ENCODE measurements at places on chromosomes 2 and 18.

DNA sequence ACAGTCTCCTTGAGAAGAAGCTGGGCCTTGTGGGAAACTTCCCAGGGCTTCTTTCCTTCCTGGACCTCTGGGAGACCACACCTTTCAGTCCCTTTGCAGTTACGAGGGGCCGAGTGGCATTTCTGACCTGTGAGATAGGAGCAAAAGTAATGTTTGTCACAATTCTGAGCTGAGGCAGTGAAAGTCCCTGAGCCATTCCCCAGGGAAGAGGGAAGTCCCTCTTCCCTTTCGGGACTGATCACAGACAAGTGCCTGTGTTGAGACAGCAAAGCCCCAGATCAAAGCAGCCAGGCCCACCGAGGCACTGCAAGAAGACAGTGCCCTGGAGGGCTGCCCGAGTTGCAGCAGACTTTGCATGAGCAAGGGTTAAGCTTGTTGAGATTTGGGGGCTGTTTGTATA is 41.9 kb downstream of the RHOB start:
- DNase-seq = no peak

DNA sequence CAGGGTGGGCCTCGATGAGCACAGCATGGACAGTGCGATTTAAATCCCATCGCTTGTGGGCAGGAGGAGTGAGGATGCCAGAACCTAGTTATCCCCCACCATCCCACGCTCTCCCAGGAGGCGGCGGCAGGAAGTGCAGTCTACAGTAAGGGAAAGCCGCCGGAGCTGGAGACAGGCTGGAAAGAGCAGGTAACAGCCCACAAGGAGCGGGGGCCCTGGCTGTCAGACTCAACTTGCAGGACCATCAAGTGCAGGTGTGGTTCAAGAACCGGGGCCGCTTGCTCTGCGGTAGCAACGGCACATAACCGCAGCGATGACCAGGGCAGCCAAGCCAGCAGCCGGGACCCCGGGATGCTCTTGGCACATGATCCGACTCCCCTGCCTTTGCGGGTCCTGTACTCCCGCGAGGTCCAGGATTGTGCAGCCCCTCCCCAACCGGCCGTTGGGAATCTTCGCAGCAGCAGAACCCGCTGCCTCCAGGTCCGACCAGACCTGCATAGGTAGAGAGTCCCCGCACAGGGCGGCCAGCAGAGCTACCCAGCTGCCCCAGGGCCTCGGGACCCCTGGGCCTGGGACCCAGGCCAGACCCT is 82.1 kb downstream of the BIN1 start:
- peak; percentile 51 for DNase-seq

DNA sequence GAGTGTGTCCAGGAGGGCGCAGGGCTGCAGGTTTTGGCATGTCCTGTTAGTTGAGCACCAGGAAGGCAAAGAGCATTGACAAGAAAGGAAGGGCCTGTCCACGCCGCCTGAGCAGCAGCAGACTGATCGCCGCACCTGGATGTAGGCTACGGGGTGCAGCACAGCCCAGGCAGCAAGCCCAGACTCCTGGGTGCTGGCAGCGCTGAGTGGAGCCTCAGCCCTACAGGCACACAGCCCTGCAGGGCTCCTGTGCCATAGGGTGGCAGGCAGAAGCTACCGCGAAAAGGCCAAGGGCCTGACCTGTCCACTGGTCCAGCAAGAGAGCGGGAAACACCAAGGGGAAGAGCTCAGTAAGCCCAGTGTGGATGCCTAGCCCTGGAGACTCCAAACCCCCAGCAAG is 198.0 kb downstream of the HDAC4 start:
- no peak for DNase-seq

DNA sequence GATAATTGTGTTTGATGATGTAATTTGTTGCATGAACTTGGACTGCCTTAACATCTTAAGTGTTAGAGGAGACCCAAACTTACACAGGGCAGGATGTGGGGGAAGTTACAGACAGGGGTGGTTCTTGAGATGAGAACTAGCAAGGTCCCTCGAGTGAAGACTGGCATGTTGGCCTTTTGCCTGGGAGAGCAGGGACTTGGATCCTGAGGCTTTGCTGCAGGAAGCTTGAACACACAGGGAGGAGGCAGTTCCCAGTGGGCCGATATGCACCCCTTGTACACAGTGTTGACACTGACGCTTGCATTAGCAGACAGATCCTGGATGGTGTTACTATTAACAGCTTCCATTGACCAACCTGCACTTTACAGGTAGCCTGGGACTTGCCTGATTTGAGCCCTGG is 47.5 kb downstream of the CHRNA1 start:
- no peak for DNase-seq

- DNase-seq = peak; percentile 20
These were observed 154.7 kb downstream of the TSN start for GRCh38 chr2:121910139-121910538.

DNA sequence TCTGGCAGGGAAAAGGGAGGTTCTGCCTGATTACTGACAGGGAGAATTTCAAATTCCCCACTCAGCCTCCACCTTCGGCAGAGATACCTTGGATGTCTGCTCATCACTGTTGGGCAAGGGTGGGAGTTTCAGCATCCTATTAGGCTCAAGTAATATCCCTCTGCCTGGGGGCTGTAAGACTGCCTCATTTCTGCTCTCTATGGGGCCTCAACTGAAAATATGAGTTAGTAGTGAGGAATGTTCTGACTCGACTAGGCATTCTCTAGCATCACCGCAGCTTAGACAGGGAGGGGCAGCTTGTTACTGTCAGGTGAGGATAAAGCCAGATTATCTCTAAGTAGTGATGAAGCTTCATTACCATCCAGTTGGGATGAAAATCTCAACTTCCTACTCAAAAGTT is 87.7 kb upstream of the LRP1B start:
- peak; percentile 8 for DNase-seq

DNA sequence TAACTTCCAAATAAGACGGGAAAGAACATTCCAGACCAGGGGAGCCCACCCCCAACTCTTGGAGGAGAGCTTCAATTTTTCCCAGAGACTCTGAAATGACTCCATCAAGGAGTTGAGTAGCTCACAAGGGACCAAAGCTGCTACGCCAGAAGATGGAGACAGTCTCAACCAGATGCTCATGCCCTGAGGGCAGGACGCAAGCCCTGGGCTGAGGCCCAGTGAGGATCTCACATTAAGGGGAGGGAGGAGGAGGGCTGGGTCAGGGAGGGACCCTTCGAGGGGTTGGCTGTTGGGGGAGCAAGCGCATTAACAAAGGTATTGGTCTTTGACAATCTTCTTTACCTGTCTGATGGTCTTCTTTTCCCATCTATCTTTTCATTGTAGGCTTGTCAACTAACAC is 141.3 kb upstream of the SLC1A4 start:
- no peak for DNase-seq

- DNase-seq = no peak
These were observed 95.9 kb upstream of the STON1 start for GRCh38 chr2:48434101-48434500.

- DNase-seq = no peak
These were observed 171.0 kb downstream of the NEDD4L start for GRCh38 chr18:58215011-58215410.

- DNase-seq = no peak
These were observed 144.3 kb upstream of the TFPI start for GRCh38 chr2:187698374-187699110.

DNA sequence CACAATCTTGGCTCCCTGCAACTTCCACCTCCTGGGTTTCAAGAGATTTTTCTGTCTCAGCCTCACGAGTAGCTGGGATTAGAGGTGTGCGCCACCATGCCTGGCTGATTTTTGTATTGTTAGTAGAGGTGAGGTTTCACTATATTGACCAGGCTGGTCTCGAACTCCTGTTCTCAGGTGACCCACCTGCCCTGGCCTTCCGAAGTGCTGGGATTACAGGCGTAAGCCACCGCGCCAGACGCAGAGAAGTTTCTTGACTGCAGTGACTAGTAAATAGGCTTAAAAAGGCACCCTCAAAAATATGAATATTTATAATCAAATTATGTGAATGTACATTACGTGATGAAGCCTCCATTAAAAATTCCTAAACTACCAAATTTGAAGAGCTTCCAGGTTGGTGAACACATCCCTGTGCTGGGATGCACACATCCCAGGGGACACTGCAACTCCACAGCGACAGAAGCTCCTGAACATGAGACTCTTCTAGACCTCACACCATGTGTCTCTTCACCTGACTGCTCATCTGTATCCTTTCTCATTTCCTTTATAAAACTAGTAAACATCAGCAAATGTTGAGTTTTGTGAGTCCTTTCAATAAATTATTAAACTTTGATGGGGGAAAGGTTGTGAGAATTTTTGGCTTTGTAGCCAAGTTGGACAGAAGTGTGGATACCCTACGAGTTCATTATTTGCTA is 203.3 kb upstream of the SPOPL start:
- no peak for DNase-seq

GRCh38 chr18:57585855-57586250 is 649 bp downstream of the FECH start:
- no peak for DNase-seq

DNA sequence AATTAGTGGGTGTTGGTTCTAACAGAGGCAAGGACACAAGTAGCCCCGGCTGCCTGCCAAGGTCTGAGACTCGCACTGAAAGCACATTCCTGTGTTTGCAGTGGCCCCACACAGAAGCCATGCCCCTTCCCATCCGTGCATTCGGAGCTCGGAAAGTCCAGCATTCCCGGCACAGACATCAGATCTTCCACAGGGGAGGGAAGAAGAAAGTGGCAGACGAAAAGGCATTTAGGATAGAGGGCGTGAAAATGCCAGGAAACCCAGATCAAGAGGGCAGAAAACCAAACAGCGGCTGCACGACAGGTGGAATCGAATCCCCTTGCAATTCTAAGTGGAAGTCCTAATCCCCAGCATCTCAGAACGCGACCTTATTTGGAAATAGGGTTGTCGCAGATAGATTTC is 105.5 kb upstream of the ASB18 start:
- no peak for DNase-seq

GRCh38 chr18:76983613-76984051 is 149.0 kb downstream of the MBP start:
- DNase-seq = no peak

DNA sequence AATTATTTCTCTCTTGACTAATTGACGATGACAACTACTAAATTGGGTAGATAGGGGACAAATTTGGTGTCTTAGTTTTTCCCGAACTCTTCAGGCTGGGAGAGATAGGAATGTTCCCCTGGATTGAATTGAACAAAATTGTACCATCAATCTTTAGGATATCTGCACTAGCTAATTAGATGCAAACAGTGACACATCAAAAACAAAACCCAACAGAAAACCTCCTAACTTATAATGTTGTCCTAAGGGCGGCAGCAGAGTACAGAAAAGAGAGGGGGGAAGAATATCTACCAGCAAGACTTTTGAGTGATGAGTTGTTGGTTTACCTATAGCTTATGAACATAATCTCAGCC is 342.9 kb downstream of the INSIG2 start:
- peak; percentile 83 for DNase-seq

DNA sequence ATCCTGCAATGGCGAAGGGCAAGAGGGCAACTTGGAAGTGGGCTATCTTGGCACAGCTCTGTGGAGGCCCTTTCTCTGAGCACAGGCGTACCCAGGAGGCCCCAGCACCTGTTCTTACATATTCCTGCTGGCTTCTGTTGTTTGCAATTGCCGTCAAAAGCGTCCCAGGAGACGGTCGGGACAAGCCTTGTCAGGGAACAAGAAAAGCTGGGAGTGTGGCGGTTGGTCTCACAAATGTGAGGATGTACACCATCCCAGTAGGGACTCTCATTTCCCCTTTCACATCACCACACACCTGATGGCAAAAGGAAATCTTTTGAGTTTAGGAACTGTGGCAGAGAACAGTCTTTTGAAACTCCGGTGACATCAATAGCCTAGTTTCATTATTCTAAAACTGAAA is 94.7 kb upstream of the EFEMP1 start:
- no peak for DNase-seq

DNA sequence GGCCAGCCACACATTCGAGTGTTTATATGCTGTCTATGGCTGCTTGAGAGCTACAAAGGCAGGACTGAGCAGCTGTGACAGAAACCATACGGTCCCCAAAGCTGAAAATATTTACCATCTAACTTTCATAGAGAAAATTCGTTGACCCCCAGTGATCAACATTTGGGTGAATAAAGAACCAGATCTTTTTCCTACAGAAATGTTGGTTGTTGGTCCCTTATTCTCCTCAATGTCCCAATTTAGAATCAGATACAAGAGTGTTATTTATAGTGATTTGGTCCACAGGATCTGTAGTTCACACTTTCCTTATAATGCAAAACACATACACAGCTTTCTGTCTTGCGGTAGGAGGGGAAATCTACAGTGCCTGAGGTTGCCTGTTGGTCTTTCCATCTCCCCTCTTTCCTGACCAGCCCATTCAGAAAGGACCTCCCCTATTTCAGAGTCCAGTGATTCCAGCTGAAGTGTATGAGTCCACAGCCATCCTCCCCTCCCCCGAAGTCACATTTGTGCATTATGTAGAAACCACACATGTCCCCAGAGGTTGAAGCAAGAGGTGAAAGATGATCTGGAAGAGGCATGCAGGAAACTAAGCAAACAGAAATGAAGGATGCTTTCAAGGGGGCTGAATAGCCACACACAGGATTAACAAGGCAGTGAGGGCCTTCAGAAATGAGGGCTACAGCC is 61.9 kb downstream of the SPRED2 start:
- peak; percentile 80 for DNase-seq

All from fibroblast of skin of right biceps (primary cell).